Natural killer cell treated with Interleukin-12 subunit alpha and Interleukin-12 subunit beta and Interleukin-15 and Interleukin-18, amount 100 ng/mL, for 72 hours (primary cell): ENCODE measurements at places on chromosomes 1 and 21.

DNA sequence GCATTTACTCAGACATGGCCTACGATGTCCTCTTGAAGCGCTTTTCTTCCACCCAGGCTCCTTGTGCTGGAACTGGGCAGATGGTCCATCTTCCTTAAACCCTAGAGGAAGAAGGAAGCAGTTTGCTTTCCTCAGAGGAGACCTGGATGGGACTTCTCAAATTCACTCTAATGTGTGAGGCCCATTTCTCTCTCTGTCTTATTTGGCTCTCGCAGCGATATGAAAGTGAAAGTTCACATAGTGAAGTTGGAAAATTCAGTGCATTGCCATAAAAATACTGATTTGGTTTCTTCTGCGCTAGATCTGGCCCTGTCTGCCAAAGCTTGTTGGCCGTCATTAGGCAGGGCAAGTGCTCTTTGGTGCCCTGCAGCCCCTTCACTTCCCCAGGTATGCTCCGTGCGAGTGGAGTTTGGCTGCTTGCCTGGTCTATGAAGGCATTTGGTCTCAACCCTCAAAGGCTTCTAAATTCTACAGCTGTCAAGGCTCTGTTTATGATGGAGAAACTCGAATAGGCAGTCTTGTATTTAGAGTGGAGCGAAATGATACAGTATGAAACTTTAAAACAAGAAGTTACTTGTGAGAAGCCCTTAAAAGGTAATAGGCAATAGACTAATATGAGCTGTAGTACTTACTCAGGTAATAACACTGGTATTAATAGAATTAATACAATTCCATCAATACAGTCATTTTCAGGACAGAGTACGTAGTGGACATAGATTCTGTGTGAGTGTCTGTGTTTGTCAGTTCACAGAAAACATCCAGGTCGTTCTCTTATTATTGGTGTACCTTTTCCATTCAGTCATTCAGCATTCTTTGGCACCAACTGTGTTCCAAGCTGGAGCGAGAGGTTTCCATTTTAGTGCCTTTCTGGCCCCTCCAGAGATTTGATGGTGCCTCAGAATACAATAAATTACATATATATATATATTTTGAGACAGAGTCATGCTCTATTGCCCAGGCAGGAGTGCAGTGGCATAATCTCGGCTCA is 20.5 kb downstream of the SZRD1 start:
- DNase-seq: no peak

DNA sequence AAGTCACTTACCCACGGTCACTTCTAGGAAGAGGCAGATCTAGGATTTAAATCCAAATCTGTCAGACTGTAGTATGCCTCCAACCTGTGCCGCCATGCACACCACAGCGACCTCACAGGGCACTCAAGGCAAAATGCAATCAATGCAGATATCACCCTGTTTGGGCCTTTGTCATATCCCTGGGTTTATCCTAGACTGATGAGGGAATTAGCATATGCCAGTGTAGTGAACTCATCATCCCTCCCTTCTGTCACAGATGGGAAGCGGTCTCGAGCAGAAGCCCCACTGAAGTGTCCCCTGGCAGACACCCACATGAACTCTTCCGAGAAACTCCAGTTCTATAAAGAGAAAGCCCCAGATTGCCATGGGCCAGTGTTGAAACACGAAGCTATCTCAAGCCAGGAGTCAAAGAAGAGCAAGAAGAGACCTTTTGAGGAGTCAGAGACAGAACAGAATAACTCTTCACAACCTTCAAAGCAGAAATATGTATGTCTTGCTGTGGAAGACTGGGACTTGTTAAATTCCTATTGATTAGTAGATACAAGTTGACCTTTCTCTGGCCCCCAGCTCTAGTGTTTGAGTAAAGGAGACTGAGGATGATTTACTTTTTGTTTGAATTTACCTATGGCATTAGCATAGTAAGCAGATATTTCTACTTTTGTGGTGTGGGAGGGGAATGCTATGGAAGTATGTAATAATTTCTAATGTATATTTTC is 21.4 kb downstream of the LRRC42 start:
- no peak for DNase-seq

GRCh38 chr21:38343691-38344090 is 86.9 kb downstream of the KCNJ15 start:
- no peak for DNase-seq

DNA sequence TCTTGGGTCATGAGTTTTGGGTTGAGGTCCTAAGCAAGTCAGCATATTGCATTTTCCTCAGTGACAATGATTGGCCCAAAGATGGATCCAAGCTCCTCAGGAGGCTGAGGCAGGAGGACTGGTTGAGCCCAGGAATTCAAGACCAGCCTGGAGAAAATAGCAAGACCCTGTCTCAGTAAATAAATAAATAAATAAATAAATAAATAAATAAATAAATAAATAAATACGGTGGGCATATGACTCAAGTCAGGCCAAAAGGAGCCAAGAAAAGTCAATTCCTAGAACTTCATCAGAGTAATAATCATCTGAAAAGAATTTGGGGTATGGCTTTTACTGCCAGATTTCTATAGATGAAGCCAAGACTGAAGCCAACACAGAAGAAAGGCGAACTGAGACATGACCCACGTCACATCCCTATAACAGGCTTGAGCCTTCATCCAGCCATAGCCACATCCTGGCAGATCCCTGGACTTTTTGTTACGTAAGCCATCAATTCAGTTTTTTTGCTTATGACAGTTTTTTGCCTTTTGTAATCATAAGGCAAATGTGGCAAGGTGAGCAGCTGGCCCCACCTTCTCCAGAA is 88.5 kb upstream of the NFASC start:
- no peak for DNase-seq
